ENCODE measurements at places on chromosomes 2 and 18.

DNA sequence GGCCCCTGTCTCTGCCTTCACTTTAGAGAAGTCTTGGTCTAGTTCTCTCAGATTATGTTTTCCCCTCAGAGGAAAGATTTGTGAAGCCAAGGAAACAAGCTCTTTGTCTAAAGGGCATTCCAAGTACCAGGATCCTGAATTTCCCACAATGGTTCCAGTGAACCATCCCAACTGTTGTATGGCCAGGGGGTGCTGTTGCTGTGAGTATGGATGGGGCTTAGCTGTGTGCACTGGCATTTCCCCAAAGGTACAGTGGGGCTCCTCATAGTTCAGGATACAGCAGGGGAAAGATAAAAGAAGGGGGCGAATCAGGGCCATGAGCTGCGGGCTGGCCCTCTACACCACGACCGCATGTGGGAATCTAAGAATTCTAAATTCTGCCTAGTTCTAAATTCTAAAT is 1154.0 kb upstream of the FANCL start:
- no peaks in the 10 kb centered on the region for H3K36me3 ChIP-seq
- no peaks in the 10 kb centered on the region for H3K4me1 ChIP-seq
- no peak for DNase-seq
- H3K4me3 ChIP-seq: no peak overlapping the region
- H3K27ac ChIP-seq: no peak overlapping the region
- H3K27me3 ChIP-seq: no peaks in the 10 kb centered on the region

GRCh38 chr2:190459881-190460280 is 51.7 kb downstream of the MFSD6 start:
- peaks cover 76% of the 10 kb centered on the region for H3K4me1 ChIP-seq
- H3K27ac ChIP-seq: no peak overlapping the region
- no peak overlapping the region for H3K4me3 ChIP-seq
- peaks cover 15% of the 10 kb centered on the region for H3K36me3 ChIP-seq
- DNase-seq: no peak

DNA sequence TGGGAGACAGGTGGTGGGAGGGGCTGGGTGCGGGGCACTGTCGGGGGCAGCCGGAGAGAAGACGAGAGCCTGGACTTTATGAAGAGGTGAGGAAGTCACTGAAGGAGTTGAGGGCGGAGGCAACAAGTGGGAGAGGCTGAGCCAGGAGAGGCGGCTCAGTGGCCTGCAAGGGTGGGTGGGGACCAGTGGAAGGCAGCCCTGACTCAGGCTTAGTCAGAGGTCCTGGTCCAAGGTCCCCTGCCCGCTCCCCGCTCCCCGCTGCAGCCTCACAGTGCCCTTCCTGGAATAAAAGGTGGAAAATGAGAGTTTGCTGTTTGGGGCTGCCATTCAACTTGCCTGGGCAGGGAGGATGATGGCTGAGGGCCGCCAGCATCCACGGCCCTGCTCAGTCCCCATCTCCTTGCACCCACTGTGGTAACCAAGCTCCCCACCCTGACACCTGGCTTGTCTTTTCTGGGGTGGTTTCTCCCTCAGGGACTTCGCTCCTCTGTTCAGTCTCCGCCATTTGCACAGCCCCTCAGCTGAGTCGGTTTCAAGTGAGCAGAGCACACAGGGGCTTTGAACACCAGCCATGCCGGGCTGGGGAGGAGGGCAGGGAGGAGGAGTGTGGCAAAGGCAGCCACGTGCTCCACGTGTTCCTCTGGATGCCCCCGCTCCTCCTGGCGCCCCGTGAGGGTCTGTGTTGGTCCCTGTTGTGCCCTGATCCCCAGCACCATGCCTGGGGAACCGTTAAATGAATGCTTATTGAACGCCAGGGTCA is 13.7 kb upstream of the RALB start:
- DNase-seq: no peak
- H3K27ac ChIP-seq: no peak overlapping the region
- H3K36me3 ChIP-seq: peaks cover 1% of the 10 kb centered on the region
- H3K27me3 ChIP-seq: no peaks in the 10 kb centered on the region
- H3K4me1 ChIP-seq: no peaks in the 10 kb centered on the region
- no peak overlapping the region for H3K4me3 ChIP-seq

DNA sequence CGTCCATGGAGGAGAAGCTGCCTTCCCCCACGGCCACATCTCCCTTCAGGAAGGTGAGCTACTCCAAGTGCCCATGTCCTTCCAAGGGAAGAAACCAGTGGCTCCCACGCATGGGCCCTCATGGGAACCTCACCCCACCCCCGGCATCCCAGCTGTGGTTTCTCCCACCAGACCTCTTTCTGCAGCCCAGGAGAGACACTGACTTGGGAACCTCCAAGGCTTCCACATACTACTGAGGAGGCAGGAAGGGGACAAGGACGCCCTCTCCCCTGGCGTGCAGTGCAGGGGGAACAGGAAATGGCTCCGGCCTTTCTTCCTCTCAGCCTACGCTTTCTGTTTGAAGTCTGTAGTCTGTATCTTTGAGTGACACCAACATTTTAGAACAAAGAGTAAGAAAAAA is 104.5 kb upstream of the EPC2 start:
- peaks cover 7% of the 10 kb centered on the region for H3K4me1 ChIP-seq
- H3K4me3 ChIP-seq: no peak overlapping the region
- peaks cover 20% of the 10 kb centered on the region for H3K27me3 ChIP-seq
- H3K36me3 ChIP-seq: no peaks in the 10 kb centered on the region
- no peak overlapping the region for H3K27ac ChIP-seq

DNA sequence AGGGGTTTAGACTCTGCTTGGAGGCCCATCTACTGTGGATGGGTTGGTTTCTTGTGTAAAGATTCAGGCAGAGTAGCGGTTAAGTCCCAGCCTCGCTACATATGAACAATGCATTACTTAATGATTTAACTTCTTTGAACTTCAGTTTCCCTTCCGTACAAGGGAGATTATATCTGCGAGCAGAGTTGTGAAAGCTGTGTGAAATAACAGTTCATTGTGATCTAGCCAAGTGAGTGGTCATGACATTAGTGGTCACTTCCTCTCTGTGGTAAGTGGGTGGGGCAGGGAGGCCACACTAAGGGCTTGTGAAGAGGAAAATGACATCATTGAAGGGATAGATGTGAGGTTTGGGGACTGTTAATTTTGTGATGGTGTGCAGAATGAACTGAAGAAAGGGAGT is 14.1 kb upstream of the MEX3C start:
- H3K4me3 ChIP-seq: no peak overlapping the region
- peaks cover 4% of the 10 kb centered on the region for H3K36me3 ChIP-seq
- no peak for DNase-seq
- H3K27me3 ChIP-seq: no peaks in the 10 kb centered on the region
- H3K27ac ChIP-seq: peak overlapping the region; percentile 59
